ENCODE measurements at places on chromosomes 4 and X.

GRCh38 chrX:16239211-16239610 is 71.9 kb downstream of the MAGEB17 start:
- no peak for DNase-seq

- DNase-seq: no peak
These were observed 65.5 kb upstream of the HHIP start for GRCh38 chr4:144580430-144580829.

- no peak for DNase-seq
These were observed 384.6 kb downstream of the STIM2 start for GRCh38 chr4:27245216-27245615.

DNA sequence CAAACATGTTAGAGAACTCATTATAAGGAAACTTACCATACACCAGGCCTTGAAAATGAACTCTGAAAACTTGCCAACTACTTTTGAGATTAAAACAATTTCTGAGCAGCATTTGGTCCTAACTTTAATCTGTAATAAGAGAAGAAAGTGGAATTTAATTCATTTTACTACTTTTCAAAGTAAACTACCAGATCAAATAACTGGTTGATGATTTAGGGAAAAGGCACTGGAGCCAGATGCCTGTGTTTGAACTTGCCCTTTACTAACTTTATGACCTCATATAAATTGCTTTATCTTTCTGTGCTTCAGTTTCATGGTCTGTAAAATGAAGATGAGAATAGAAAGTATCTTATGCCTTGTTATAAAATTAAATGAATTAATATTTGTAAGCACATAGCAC is 159.9 kb upstream of the PCDH18 start:
- DNase-seq: no peak

DNA sequence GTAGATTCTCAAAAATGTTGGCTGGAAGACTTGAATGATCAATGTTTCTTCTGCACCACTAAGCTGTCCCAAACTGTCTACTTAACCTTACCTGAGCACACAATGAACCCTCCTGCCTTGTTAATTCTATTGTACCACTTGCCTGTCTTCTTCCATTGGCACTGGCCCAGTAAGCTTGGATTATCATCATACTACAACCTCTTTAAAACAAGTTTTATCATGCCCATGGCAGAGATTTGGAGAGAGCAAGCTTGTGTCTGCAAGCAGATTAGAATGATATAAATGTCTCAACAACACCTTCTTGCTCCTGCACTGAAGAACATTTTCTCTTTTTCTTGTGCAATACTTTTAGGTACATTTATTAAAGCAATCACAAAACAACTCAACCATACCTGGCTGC is 74.0 kb upstream of the VMA21 start:
- DNase-seq: no peak

DNA sequence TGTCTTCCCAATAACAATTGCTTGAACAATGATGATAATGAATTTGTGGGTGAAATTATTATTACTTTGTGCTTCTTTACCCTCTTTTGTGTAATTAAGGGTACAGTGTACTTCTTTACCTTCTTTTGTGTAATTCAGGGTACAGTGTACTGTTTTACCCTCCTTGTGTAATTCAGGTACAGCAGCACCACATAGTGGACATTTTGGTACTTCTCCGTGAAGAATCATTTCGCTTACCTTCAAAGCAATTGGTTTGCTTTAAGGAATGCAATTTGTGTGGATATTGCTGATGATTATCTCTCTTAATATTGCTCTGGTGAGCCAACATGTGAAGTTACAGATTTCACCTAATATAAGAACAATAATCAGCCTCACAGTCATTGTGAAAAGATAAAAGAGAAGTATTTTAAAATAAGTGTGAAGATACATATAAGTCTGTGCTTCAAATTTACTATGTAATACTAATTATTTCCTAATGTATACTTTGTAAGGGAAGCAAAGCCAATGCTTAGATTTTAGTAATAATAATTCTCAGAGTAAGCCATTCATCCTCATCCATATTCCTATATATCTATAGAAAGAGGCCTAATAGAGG is 27.2 kb upstream of the SEC24B start:
- no peak for DNase-seq

GRCh38 chrX:8191022-8191421 is 20.0 kb upstream of the VCX2 start:
- no peak for DNase-seq

DNA sequence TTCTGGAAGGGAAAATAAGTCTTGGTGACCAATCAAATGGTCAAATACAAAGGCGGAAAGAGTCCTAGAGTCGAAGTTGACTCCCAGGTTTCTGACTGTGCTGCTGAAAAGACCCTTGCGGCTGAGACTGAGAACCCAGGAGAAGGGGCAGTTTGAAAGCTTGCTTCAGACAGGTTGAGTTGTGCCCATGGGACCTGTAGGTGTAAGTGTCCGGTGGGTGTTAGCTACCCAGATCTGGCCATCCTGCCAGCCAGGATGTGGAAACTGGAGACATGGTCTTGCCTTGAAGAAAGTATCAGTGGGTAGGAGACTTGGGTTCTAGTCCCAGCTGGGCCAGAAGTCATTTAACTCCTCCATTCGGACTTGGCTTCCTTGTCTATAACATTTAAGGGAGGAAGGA is 275.2 kb downstream of the EVC2 start:
- no peak for DNase-seq

DNA sequence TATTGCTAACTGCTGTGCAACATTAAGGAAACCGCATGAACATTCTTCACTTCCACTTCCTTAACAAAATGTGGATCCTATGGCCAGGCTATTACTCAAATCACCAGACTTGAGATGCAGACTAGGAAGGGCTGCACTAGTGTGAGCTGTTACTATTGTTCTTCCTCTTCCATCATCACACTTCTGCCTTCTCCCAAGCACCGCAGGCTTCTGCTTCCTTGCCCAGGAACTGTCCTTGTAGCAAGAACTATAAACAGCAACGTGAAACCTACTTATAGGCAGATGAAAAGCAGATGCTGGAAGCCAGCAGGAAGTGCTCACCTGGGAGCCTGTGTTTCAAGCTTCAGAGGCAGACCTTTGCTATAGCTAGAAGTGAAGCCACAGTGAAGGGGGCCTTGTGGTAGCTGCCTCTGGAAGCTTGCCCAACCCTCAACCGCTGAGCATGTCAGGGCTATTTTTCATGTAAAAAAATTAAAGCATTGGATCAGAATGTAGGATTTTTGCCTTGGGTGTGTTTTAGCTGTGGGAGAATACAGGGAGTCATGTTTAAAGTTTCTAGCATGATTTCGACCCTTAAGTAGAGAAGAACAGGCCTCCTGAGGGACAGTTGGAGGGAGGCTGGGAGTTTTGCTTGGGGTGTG is 43.9 kb downstream of the CLNK start:
- no peak for DNase-seq

DNA sequence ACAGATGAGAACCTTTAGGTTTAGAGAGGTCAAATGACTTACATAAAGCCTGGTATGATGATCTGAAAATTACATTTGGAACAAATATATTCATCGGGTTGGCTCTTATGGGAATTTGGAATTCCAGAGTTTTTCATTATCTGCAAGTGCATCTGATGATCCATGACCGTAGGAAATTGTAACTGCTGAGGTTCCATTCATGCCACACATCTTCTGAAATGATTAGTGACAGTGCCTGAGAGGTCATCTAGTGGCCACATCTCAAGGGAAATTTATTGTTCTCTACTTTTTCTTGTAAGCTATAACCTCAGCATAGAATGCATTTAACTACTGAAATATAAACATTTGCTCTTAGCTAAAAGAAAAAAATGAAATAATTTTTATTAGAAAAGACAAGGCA is 105.8 kb upstream of the NWD2 start:
- DNase-seq: no peak

DNA sequence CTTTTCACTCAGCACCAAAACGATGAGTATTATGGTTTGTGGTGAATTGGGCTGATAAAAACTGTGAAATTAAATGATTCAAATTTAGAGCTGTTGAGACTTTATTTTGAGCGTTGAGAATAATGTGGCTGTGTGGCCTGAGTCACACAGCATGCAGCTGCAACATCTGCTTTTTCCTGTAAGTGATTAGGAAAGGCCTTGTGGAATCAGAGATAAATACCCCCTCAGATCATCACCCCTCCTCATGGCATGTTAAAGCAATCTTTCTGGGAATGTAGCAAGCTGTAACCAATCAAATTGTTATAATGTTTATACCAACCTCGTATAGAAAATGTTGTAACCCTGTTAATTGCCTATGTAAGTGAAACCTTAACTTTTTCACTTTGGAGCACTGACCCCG is 90.0 kb upstream of the GRPR start:
- no peak for DNase-seq

DNA sequence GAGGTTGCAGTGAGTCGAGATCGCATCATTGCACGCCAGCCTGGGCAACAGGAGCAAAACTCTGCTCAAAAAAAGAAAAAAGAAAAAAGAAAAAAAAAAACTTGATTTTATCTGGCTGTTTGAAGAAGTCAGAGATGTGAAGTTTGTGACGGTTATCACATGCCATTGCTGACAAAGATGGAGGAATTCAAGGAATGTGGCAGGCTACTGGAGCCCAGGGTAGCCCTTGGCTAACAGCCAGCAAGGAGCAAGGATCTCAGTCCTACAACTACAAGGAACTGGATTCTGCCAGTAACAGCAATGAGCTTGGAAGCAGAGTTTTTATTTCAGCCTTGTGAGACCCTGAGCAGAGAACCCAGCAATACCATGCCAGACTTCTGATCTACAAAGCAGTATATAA is 24.3 kb upstream of the TET2 start:
- no peak for DNase-seq

DNA sequence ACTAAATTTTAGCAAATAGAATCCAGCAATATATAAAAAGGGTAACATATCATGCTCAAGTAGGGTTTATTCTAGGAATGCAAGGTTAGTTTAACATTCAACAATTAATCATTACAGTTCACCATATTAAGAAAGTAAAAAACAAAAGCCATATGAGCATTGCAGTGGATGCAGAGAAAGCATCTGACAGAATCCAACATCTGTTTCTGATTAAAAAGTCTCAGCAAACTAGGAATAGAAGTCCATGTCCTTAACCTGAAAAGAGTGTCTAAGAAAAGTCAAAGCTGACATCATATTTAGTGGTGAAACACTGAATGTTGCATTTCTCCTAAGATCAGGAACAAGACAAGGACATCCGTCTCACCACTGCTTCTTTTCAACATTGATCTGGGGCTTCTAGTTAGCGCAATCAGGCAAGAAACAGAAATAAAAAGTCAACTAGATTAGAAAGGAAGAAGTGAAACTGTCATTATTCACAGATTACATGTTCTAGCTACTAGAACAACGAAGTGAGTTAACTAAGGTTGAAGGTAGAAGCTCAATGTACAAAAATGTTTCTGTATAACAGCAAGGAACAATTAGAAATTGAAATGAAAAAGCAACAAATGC is 49.3 kb downstream of the MRPL1 start:
- DNase-seq: no peak

GRCh38 chrX:70030301-70030767 is 19.4 kb downstream of the AWAT2 start:
- DNase-seq: peak; percentile 41

- DNase-seq: no peak
These were observed 56.2 kb downstream of the PPA2 start for GRCh38 chr4:105417624-105418023.

DNA sequence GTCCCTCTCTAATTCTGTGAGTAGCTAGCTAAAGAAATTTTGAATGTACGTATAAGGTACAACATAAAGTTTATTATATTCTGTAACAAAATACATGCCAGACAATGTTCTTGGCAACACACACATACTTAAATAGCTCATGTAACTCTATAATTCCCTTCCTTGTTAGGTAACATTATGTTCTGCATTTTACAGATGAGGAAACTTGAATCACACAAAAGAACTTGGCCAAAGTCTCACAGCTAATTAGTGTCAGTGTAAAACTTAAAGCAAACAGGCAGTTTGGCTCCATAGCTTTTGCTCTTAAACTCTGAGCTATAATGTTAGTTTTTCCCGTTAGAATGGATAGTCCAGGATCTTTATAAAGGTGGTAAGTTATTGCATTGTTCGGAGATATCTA is 1091.8 kb upstream of the SLIT2 start:
- DNase-seq: no peak

DNA sequence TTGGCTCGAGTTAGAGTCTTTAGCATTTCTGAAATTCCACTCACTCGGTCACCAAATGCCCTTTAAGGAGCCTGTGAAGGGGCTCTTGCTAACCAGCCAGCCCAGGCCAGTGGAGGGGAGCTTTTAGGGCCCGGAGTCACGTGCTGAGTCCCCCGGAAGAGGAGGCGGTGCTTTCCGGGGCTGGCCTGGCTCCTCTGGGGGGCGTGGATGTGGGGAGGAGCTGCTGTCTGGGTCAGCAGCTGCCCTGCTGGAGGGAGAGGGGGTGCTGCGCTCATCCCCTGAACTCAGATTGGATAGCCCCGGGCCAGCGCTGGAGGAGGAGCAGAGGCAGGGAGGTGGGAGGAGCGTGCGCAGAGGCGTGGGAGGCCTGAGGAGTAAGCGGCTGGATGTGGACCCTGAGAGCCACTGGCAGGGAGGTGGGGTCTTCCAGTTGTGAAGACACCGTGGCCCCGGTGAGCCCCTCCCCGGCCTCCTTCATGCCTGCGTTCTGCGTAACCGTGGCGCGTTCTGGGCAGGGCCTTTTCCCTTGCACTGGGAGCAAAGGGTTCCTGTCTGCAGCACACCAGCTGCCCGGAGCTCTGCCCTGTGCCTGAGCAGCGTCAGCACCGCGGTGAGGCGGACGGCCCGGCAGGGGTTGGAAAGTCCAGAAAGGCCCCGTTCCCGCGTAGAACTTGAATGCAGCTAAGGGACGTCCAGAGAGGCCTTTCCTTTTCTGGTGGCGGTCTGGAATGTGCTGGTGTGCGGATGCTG is 19.7 kb downstream of the MAEA start:
- DNase-seq: peak; percentile 96

DNA sequence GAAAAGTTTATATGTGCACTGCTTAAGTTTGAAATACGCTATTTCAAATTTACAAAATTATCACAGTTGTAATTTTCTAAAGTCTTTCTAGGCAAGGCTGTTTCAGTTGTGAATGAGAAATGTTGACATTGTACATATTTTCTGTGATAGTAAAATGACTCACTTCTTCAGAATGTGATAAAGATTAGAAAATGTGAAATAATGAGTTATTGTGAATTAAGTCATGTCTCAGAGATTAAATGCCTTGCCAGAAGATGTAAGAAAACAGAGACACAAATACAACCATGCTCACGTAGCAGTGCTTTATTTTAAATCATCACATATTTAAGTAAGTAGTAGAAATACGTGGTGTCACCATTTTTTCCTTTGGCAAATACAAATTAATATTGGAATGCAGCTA is 768 bp downstream of the CLCN4 start:
- no peak for DNase-seq

GRCh38 chrX:100710816-100711215 is 21.1 kb downstream of the SYTL4 start:
- DNase-seq: no peak

DNA sequence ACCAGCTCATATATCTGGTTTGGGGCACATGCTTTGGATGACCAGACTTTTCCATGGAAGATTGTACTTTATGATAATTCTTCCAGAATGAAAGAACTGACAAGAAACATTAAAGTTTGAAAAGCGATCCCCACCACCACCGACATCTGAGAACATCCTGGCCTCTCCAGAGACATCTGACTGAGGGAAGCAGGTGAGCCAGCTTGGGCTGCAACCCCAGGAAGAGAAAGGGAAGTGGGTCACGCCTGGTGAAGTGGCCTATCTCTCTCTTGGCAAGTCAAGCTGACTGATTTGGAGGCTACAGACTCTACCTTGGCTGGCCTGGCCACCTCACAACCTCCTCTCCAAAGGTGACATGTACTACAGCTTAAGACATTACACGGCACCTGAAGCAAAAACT is 20.7 kb downstream of the PARM1 start:
- DNase-seq: no peak

- DNase-seq: no peak
These were observed 190.9 kb downstream of the FAT4 start for GRCh38 chr4:125505621-125506020.

GRCh38 chrX:63985906-63986305 is 200.9 kb upstream of the ARHGEF9 start:
- DNase-seq: no peak
